ENCODE measurements at places on chromosomes 16 and 17.
A peak's percentile ranks its signal among the peaks of the same experiment; 100 is the strongest.

DNA sequence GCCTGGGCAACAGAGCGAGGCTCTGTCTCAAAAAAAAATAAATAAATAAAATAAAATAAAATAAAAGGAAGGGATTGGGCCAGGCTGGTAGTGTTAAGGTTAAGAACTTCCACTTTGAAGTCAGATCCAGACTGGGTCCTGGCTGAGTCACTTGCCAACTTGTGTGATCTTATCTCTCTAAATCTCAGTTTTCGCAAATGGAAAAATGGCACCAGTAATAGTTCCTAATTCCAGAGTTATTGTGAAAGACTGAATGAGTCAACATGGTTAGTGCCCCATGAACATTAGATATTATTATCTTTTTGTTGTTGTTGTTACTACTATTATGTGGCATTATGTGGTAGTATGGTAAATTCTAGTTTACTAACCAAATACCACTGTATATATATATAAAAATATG, 188.0 kb upstream of the AXIN2 start:
- DNase-seq: no peak

GRCh38 chr16:57785924-57786323, 16.4 kb downstream of the KIFC3 start:
- no peak for DNase-seq

- no peak for DNase-seq
These were observed 15.7 kb downstream of the RHBDF2 start for GRCh38 chr17:76485569-76485968.

DNA sequence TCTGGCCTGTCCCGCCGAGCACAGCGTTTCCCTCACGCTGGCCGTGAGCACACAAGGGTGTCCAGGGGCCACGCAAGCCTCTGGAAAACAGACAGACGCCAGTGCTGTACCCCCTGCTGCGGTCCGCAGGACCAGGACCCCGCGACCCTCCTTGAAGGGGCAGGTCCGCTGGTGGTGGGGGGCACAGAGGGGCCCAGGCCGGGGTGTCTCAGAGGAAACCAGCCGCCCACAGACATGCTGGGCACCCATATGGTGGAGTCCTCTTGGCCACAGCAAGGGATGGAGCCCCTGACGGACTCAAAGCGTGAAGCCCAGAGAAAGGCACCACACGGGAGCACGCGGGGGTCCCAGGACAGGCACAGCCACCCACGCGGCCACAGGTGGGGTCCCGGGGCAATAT, 34.4 kb downstream of the METRNL start:
- DNase-seq: no peak

GRCh38 chr17:78748730-78749317, 33.2 kb downstream of the CYTH1 start:
- no peak for DNase-seq

- DNase-seq: no peak
These were observed 28.2 kb upstream of the ADGRG1 start for GRCh38 chr16:57600048-57600835.

- DNase-seq: no peak
These were observed 7.7 kb upstream of the PCTP start for GRCh38 chr17:55743103-55743679.

GRCh38 chr17:7204828-7205461, 14.7 kb downstream of the DLG4 start:
- peak; percentile 59 for DNase-seq

DNA sequence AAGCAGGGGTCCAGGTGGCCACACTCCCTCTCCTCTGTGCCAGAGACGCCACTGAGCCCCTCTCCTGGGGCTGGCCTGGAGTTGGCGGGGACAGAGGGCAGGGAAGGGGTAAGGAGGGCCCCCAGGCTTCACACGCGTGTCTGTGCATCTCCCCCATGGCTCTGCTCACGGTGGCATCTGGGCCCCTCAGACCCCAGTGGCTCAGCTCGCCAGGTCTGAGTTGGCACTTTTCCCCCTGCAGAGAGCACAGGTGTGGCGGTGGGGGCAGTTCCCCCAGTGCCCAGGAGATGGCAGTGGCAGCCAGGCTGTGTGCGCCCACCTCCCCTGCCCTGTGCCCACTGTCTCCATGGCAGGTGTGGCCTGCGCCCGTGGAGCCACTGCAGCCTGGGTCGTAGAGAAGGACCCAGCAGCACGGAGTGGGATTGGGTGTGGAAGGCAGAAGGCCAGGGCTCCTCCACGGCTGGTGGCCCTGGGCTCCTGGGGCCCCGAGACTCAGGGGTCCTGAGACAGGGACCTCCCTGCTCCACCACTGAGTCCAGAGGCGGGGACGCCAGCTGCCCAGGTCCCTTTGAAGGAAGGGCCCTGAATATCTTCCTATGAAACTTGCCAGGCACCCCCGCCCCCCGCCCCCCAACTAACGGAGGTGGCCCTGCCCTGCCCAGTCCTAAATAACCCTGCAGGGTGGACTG, 4.3 kb upstream of the APRT start:
- DNase-seq: no peak

- no peak for DNase-seq
These were observed 33.4 kb downstream of the MXRA7 start for GRCh38 chr17:76677406-76677805.

GRCh38 chr17:10657879-10658278, 770 bp upstream of the MYH3 start:
- DNase-seq: no peak

DNA sequence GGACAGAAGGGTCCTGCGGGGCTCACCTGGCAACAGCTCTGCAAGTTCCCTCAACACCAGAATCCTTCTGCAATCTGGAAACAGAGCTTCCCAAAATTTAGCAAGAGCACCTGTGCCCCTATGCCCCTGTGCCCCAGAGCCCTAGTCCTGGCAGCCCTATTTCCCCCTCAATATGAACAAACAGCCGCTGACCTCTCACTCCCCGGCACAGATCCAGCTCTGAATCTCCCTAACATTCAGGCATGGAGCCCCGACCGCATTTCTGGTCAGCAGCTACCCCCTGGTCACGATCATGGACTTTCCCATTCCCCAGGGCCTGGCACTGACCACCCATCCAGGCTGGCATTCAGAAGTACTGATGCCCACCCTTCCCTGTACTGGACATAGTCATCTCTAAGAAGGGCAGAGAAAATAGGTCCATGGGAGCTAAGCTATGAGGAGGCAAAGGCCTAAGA, 110.8 kb upstream of the SMURF2 start:
- no peak for DNase-seq

DNA sequence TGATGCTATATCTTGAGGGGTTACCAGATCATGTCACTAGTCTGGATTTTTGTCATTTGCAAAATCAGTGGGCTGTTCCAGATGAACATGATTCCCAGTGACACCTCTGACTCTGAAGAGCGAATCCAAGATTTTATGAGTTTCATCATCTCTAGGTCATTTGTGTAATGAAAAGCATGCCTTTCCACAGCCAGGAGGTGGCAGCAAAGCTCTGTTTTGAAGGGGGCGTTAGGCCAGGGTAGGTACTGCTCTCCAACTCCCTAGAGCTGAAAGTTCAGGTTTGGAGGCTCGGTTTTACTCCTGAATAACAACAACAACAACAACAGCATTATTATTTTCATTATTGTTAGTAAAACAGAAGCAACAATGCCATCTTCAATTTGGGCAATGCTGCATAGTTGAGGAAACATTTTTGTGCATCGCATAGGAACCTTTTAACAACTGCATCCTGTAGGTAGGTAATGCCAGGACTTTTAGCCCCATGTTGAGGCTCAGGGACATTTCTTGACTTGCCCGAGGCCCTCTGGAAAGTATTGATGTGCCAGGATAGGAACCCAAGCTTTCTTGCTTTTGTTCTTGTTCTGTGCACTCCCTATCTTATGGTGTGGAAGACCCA, 77.0 kb downstream of the MYH13 start:
- no peak for DNase-seq

DNA sequence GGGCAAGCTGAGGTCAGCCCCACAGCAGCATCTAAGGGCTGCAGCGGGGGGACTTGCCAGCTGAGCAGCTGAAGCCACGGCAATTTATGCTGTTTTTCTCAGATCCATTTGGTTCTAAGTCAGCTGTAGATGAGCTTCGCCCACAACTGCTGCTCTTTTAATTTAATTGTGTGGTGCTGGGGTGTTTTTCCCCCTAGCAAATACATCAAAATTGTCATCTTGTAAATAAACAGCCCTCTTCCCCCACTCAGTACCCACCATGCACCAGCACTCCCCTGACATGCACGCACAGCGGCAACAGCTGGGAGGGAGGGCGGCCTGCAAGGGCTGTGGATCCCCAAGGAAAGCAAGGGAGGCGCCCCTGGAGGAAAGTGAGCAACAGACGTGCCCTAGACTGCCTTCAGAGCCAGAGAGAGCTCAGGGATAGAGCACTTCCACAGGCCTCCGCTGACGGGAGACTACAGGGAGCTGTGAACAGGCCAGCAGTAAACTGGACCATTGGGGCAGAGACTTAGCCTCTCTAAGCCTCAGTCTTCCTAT, 149.5 kb downstream of the TMEM132E start:
- no peak for DNase-seq

DNA sequence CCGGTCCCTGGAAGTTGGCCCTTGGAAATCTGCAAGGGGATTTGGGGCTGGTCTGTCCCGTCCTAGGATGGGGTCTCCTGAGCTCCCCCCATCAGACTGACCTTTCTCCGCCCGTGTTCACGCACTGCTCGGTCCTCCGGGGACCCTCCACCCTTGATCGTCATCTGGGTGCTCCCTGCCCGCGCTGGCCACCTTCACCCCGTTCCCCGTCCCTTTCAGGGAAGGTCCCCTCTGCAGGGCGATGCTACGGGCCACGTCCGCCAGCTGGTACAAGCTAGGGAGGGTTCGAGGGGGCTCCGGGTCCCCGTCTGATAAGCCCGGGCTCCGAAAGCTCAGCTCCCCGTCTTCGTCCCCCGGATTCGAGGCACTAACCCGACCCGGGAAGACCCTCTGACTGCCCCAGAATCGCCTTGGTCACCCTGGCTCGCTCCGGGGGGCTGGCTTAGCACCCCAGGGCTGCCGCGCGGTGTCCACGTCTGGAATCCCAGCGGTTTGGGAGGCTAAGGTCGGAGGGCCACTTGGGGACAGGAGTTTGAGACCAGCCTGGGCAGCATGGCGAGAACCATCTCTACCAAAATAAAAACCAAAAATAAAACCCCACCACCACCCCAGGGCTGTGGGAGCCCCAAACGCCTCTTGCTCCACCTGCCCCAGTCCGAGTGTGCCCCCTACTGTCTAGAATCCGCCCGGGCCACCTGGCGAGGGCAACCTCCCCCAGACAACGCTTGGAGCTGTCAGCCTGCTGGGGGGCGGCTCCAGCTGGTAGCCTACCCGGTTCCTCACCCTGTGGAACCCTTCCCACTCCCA, 1.1 kb upstream of the SLC43A2 start:
- no peak for DNase-seq

DNA sequence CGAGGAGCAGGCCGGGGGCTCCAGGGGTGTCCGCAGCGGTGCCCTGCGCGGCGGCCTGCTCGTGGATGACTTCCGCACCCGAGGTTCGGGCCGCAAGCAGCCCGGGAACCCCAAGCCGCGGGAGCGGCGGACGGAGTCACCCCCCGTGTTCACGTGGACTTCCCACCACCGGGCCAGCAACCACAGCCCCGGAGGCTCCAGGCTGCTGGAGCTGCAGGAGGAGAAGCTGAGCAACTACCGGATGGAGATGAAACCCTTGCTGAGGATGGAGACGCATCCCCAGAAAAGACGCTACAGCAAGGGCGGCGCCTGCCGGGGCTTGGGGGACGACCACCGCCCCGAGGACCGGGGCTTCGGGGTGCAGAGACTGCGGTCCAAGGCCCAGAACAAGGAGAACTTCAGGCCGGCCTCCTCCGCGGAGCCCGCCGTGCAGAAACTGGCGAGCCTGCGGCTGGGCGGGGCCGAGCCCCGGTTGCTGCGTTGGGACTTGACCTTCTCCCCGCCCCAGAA, 75.8 kb downstream of the KLHDC4 start:
- no peak for DNase-seq
